Activated CD4-positive, alpha-beta T cell treated with anti-CD3 and anti-CD28 coated beads, Interleukin-2, amount 50 U/mL, for 16 hours (primary cell): ENCODE measurements at places on chromosomes 3 and 15.

DNA sequence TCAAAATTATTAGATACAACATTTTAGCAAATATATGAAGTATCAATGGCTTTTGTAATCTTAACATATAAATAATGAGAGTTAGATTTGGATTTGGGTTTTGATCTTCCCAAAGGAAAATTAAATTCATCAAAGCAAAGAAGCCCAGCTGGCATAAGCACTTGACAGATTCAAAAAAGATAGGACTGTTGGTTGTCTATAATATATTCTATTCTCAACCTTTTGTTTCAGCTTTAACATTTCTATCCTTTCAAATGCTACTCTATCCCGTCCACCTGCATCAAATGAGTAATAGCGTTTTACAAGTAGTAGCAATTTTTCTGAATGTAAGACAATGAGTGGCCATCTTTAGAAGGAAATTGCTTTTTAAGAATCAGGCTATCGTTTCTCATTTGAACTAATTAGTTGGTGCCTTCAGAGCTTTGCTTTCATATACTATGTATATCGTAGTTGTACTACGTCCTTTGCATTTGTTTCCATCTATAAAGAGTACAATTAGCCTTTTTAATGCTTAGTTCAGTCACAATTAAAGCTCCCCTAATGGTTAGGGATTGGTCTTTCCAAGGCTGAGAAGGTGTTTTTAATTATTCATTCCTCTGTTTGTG is 278.0 kb downstream of the UBE2E2 start:
- no peak for DNase-seq

- no peak for DNase-seq
These were observed 7.5 kb downstream of the C3orf22 start for GRCh38 chr3:126551121-126551838.

DNA sequence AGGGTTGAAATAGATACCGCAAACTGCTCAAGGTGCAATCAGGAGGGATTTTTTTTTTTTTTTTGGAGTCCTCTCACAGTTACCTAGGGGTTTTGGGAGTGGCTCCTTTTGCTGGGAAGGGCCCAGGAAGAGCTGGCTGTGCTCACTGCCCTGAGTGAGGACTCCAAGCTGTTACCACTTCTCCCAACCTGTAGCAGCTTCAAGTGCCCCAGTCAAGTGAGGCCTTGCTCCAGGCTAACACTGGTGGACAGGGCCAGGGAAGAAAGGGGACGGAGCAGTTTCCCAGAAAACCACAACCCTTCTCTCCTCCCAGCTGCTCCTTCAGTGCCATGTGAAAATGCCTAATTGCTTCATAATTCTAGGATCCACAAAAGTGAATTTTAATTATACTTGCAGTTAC is 274.3 kb downstream of the SUCLG2 start:
- no peak for DNase-seq

DNA sequence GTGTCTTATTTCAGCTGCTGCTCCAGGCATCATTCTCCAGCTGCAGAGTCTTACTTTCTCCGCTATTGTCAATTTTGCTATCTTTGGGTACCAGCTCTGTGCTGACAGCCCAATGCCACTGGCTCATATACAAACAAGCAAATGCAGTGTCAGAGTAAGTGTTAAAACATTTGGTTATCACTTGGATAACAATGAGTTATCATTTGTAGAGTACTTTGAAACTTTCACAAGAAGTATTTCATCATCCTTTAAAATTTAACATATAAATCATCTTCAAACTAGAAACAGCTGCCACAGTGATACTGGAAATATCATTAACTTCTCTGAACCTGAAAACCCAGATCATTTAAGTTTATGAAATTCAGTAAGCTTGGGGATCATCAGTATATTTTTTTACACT is 13.8 kb downstream of the TSPAN3 start:
- no peak for DNase-seq

DNA sequence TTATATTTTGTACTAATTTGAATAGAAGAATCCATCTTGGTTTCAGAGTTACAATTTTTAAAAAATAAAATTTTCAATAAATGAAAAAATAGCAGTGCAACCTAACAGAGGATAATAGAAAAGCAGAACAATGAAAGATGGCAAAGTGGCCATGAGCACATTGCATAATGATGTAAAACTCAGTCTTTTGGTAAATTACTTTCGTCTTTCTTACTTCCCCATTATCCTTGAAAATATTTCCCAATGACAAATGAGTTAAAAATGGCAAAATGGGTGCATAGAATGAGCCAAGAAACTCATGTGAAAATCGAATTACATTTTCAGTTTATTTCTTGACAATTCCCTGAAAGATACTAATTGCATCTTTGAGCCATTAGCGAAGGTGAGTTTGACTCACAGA is 236.4 kb downstream of the CDIN1 start:
- no peak for DNase-seq

- DNase-seq, result no peak
These were observed 33.1 kb downstream of the IL1RAP start for GRCh38 chr3:190546881-190547510.

- no peak for DNase-seq
These were observed 13.8 kb upstream of the NSMCE3 start for GRCh38 chr15:29283381-29283780.

GRCh38 chr3:38739396-38739689 is 76.7 kb downstream of the SCN10A start:
- DNase-seq, result no peak

GRCh38 chr3:195250473-195251251 is 20.3 kb downstream of the XXYLT1 start:
- DNase-seq, result no peak
